ENCODE measurements at places on chromosomes 5 and 9.

GRCh38 chr5:66828046-66828547 is 231.9 kb downstream of the MAST4 start:
- DNase-seq, result no peak

DNA sequence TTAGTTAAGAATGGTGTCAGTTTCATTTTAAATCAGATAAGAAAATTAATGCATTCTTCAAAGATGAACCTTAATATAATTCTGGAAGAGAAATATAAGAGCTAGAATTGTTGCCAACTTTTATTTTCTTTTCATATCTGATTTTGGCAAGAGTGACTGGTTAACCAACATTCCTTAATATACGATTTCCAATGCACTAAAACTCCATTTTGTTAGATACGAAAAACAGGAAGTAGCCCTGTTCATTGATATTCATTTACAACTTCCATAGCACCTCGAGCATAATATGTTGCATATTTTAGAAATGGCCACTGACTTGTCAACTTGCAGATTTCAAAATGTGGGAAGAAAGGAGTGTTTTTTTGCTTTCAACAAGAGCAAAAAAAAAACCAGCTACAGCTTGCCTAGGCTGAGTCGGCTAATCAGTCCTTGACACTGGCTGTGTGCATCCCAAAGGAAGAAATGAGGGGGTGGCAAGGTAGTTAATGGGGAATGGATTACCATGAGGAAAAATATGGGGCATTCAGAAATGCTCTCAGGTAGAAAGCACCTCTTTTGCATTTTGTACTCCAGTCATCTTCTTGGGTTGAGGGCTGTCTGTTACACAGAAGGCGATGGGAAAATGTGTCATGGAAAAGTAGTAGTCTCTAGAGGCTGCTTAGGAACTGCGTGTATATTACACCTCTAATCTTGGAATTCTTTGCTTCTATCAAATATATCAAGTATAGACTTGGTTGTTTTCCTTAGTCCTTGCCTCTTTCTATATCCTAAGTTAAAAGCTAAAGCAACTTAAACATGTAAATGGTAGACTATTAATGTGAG is 3.9 kb downstream of the MAP3K1 start:
- DNase-seq, result no peak

DNA sequence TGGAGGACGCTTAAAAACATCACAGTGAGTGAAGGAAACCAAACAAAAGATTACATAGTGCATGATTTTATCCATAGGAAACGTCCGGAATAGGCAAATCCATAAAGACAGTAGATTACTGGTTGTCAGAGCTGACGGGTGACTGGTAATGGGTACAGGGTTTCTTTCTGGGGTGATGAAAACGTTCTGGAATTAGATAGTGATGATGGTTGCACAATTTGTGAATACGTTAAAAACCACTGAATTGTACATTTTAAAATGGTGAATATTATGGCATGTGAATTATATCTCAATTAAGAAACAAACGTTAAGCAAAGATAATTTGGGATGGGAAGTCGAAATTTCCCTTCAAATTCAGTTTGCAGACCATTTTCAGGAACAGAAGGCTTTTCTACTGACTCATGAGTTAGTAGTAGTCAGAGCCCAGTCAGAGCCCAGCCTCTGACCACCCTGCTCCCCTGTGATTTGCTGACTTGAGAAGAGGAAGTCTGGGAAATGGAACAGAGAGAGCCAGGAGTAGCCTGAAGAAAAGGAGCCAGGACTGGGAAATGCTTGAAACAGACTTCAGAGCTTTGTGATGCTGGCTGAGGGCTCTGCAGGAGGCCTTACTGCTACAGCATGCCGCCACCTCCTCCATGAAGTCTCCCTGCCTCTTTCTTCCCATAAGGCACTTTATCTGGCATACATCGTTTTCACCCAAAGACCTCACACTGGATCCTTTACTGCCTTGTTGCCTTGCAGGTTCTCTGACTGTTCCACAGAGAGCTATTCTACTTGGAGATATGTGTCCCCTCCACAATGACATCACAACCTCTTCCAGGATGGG is 46.4 kb upstream of the CTNNA1 start:
- no peak for DNase-seq

DNA sequence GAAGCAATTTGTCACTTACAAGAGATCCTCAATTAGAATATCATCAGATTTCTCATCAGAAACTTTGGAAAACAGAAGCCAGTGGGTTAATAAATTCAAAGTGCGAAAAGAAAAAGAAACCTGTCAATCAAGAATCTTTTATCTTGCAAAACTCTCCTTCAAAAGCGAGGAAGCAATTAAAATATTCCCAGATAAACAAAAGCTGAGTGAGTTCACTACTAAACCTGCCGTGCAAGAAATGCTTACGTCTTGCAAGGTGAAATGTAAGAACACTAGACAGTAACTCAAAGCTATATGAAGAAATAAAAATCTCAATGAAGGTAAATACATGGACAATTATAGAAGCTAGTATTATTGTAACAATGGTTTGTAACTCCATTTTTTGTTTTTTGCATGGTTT is 62.8 kb upstream of the IL33 start:
- no peak for DNase-seq

GRCh38 chr9:95071450-95071849 is 246.1 kb downstream of the FANCC start:
- DNase-seq, result no peak

DNA sequence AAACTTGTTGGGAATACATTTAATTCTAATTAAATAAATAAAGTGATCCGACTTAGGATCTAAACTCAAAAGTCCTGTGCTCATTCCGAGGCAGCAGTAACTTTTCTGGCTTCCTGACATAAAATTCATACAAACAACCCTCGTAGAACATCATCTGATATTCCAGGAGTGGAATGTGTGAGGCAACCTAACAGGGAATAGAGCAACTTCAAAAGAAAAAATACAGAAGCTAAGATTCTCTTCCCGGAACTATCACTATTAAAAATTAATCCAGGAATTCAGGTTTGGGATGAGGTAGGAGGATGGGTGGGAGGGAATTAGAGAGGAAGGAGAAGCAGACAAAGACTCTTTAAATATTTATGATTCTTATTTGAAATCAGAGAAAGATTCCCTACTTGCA is 32.9 kb upstream of the TRIO start:
- no peak for DNase-seq

DNA sequence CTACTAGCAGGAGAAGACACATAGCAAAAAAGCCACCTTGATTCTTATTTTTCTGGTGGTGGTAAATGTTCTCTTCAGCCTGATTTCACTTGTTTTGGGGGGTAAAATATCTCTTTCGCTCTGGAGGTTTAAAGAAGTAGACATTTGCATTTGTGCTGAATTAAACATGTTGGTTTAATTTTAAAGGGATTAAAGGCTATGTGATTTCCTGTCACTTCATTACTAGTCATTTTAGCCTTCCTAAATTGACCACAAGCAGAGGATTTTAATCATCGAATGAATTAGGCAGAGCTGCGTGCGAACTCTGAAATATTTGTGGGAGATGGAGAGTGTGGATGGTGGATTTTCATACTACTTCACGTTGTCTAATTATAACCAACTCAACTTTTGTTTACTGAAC is 4.8 kb downstream of the RASGRF2 start:
- DNase-seq, result no peak

DNA sequence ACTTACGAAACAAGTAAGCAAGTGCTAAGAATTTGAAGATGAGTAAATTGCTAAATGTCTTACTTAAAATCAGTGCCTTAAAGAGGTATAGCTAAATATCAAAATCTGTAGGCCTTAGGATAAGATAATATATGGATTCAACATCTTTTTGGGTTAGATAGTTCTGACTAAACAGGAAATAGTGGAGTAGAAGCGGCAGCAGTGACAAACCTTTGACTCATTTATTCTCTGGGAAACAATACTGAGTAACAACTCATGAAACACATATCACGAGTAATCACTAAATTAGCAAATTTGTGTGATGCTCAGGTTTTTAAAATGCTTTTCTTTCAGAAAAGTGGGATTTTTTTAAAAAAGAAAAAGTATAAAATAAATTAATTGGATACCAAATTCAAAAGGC is 762.1 kb upstream of the TYRP1 start:
- no peak for DNase-seq

- DNase-seq, result no peak
Observed at GRCh38 chr5:116421080-116421629, 153.5 kb downstream of the SEMA6A start.

DNA sequence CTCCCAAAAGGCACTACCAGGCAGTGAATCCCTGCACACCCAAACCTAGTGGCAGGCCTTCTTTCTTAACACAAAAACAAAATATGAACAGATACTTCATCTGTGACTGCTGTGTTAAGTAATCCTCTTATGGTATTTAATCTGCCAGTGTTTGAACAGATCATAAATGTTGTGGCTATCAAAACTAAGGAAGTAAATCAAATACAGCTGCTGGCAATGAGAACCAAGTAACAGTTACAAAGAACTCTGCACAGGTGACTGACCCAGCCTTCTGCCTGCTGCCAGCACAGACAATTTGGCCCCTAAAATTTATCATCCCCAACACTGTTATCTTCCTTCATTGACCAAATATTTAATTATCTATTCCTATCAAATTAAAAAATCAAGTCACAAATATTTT is 78.0 kb downstream of the GNAQ start:
- DNase-seq, result no peak

DNA sequence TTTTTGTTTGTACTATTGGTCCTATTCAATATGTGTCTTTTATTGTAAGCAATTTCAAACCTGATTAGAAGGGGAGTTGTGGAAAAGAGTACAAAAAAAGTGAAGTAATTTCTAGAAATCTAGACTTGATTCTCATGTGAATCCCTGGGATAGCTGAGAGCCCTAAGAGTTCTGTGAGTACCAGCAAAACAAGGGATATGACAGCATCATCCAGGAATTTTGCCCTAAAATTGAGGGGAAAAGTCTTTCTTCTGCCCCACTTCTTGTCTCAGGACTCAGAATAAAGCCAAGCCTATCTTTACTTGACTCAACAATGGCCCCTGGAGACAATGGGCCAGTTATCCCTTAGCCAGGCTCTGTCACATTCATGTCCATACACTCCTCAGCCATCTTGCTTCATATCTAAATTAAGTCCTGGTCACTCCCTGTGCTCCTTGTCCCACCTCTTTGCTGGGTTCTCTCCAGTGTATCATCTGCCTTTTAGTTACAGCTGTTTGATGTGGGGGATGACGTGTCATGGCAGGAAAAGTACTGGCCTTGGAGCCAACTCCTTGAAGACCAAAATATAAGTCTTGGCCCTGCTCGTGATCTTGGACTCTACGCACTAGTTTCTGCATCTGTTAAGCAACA is 81.2 kb downstream of the ADAMTS12 start:
- no peak for DNase-seq

DNA sequence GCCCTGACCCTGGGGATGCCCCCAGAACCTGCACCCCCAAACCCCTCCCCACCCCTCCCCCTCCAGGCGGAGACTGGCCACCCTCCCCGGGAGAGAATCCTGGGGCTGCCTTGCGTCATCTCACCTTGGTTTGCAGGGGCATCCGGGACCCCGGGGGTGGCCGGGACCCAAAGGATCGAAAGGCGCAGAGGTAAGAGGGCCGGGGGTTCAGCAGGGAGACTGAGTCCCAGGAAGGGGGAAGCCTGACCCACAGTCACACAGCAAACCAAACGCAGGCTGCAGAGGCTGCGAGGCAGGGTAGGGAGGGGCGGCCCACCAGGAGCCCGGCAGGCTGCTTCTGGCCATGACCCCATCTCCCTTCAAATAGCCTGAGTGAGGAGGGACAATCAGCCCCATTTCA is 33.8 kb upstream of the ORM1 start:
- no peak for DNase-seq

GRCh38 chr5:24831989-24832388 is 187.2 kb upstream of the CDH10 start:
- DNase-seq, result no peak

Data from stimulated activated CD8-positive, alpha-beta memory T cell treated with anti-CD3 and anti-CD28 coated beads, Interleukin-15, amount 100 ng/mL, for 24 hours (primary cell).